Mammary epithelial cell (primary cell): ENCODE measurements at places on chromosomes 5 and 9. TPM values are rescaled to one million over a fixed set of nuclear protein-coding genes. Genes with fewer than 3 reads are reported as not detected.
A peak's percentile ranks its signal among the peaks of the same experiment; 100 is the strongest.

- no peak for DNase-seq
Measured at GRCh38 chr9:35116539-35116897, 856 bp upstream of the ATOSB start.

DNA sequence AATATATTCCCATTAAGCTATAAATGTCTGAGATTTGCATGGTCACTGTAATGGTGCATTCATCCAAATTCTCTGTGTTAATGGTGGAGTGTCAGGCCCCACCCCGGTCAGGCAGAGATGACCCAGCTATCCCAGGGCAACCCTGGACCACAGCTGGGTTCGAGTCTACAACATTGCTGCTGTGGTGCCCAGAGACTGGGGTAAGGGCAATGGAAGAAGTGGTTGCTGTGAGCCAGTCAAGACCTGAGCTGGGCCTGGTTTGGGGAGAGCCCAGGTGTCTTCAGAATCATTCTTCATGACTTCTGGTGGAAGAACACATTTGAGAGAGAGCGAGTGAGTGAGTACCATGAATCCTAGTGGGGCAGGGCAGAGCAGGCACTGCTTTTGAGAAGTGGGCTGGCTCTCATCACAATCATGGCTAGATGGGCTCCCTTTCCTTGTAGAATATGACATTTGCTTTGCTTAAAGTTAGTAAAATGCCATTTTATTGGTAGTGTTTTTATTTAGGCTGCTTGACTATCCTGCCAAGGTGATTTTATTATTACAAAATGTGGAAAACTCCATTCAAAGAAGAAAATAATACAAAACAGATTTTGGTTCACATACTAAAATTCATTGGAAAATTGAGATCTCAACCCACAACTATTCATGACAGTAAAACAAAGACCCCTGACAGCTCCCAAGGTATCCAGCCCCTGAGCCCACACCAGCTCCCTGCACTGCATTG is 125.8 kb upstream of the SLC25A48 start:
- DNase-seq = no peak

The SPAG8 gene
- polyA plus RNA-seq = 0.23 TPM

DNA sequence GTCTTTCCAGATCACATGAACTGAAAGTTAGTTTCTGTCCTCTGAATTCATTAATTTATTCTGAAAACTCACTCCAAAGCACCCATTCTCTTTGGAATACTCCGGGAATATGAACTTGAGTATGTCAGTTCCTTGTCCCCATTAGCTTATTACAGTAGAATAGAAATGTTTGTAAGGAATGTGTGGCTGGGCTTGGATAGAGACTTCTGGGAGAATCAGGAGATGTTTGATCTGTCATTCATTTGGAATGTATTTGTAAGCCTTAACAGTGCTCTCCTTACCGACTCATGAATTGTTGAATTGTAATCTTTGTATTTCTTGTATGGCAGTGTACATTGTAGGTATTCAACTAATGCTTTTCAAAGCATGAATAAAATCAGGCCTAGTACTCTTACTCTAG is 548.4 kb downstream of the LRRC70 start:
- DNase-seq = peak; percentile 42

DNA sequence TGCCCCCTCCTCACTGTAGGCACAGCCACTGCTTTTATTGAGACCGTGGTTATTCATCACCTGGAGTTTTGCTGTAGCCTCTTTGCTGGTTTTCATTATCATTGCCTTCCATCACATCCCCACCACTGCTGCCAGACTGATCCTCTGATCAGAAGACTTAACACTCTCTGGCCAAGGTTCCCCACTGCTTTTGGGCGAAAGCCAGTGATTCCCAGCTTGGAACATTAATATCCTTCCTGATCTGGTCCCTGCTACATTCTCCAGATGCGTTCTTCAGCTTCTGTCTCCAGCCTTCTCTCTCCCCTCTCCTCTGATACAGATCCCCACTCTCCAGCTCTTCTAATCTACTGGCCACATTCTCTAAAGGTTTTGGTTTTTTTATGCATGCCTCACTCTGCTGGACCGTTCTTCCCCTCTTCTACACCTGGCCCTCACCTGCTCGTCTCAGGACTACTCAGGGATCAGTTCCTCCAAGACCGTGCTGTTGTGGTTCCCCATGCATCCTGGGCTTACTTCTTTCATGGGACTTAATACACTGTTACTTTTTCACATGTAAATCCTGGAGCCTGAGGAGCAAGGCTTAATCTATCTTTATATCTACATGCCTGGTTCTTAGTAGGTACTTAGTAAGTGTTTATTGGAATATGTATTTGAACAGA is 115.0 kb downstream of the PRKACG start:
- DNase-seq = no peak

GRCh38 chr9:81374459-81375186 is 314.7 kb downstream of the TLE1 start:
- DNase-seq = peak; percentile 38

The NEUROG1 gene
- not detected for polyA plus RNA-seq

DNA sequence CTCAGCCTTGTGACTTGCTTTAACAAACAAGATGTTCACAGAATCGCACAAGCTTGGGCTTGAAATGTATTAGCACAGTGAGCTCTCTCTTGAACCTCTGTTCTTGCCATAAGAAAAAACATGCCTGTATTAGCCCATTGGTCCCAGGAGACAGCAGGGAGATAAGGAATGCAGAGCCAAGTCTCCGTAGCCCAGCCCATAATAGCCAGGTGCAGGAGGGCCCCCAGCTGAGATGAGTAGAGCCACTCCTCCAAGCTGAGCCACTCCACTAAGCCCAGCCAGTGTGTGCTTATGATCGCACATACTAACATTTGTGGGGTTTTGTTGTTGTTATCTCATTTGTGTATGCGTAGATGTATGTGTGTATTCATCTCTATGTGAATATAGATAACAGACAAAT is 21.6 kb upstream of the SVEP1 start:
- DNase-seq = no peak

The PCDHA13 gene
- polyA plus RNA-seq = 0.11 TPM

DNA sequence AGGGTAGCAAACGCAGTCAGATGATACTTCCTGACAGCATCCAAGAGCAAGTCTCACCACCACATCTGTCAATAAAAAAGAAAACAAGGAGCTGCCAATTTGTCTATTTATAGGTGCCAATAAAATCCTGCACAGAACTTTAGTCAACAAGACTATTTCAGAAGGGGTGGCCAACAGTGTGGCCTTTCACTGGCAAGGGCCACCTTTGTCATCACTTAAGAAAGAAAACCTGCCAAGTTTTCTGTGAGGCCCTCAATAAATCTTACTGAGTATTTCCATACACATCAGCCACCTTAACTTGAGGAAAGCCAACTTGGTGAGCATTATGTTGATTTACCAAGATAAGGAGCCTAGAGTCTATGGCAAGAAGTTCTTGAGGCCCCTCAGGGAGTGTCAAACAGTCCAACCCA is 312.3 kb downstream of the ENC1 start:
- DNase-seq = no peak

The MGAT4B gene
- polyA plus RNA-seq = 157 TPM

GRCh38 chr9:130992682-130993032 is 16.3 kb upstream of the LAMC3 start:
- no peak for DNase-seq
